Kidney (tissue), 22 donors: ENCODE measurements at places on chromosomes 12 and 14. TPM values are rescaled to one million over a fixed set of nuclear protein-coding genes. Genes with fewer than 3 reads are reported as not detected.

EXOC3L4 gene
- polyA plus RNA-seq, result 15.6 TPM

TMTC2 gene
- 6.0 TPM for polyA plus RNA-seq

GRCh38 chr14:49052521-49052920 is 533.7 kb downstream of the RPS29 start:
- H3K27ac ChIP-seq, result no peak overlapping the region
- no peaks in the 10 kb centered on the region for H3K36me3 ChIP-seq
- no peaks in the 10 kb centered on the region for H3K27me3 ChIP-seq
- no peak overlapping the region for H3K4me3 ChIP-seq
- peak; percentile 79 for DNase-seq

DNA sequence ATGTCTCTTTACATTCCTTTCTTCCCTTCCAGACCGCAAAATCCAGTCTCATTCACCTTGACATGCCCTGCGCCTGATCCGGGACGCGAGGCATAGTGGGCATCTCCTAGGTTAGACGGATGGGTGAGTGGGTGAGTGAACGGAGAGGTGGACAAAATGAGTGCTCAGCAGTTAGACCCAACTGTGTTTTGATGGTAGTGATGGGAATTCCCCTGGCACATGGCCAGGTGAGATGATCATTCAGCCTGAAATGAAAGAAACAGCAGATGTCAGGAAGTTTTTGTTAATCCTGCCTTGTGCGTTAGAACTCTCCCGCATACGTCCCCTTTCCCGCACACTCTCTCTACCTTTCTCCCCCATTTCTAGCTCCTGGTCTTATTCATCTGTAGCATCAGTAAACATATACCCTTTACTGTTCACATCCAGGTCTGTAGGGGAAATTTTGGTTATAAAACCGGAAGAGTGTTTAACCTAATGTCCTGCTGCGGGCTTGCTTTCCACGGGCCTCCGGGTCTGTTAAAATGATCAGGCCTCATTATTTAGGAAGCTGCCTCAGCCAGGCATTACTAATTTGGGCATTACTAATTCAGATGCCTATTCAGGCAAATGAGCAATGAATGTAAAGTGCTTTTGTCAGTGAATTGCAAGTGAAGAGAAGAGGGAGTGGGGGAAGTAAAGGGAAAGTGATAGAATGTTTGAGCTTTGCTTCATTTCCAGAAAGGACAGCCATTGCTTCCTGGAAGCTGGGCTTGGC is 172.8 kb downstream of the ETV6 start:
- no peak overlapping the region for H3K4me3 ChIP-seq
- no peak for DNase-seq
- H3K4me1 ChIP-seq, result peaks cover 6% of the 10 kb centered on the region
- no peaks in the 10 kb centered on the region for H3K36me3 ChIP-seq

ZNF384 gene
- 19.7 TPM for polyA plus RNA-seq

GRCh38 chr14:100533656-100534485 is 53.3 kb downstream of the BEGAIN start:
- H3K4me3 ChIP-seq, result no peak overlapping the region
- no peaks in the 10 kb centered on the region for H3K4me1 ChIP-seq
- peak; percentile 31 for DNase-seq
- no peak overlapping the region for H3K27ac ChIP-seq

- H3K4me1 ChIP-seq, result no peaks in the 10 kb centered on the region
- H3K36me3 ChIP-seq, result no peaks in the 10 kb centered on the region
- no peak overlapping the region for H3K27ac ChIP-seq
- no peak for DNase-seq
- no peaks in the 10 kb centered on the region for H3K27me3 ChIP-seq
- H3K4me3 ChIP-seq, result no peak overlapping the region
Measured at GRCh38 chr14:36818794-36819384, 157.2 kb downstream of the PAX9 start.

GRCh38 chr14:28758885-28759652 is 7.5 kb upstream of the FOXG1 start:
- peaks cover 87% of the 10 kb centered on the region for H3K27me3 ChIP-seq
- no peak for DNase-seq
- H3K27ac ChIP-seq, result no peak overlapping the region
- H3K4me3 ChIP-seq, result no peak overlapping the region
